ENCODE measurements at places on chromosomes 4 and X.

DNA sequence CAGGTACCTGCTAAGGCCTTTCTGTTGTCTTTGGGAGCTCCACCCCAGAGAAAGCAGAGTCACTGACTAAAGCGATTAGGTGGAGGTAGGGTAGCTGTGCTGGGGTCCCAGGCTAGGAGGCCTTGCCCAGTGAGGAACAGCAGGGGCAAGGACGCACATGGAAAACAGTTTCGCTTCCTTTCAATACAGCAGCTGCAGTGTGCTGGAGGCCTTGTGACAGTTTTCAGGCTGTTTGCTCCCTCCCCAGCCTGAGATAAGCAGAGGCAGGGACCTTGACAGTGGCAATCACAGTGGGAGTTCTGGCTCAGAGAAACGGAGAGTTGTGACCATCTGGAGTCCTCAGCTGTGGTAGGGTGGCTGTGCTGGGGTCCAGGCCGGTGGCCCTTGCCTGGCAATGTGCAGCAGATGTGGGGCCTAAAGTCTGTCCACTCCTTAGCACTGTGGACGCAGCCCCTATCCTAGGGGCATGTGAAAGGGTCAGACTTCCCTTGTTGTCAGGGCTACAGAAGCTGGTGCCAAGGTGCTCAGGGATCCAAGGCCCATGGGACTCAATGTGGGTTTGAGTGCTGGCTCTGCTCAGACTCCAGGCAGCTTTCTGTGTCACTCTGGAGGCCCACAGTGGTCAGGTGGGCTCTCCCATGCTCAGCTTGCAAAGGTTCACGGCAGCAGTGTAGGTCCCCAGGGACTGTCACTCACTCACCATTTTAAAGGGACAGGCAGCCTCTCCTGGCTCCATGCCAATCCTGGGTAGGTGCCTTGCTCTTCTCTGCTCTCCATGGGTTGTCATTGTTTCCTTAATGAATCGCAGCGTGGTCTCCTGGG, 534.9 kb upstream of the FMR1 start:
- no peak for DNase-seq

GRCh38 chr4:71553605-71554004, 214.8 kb downstream of the SLC4A4 start:
- DNase-seq: no peak

DNA sequence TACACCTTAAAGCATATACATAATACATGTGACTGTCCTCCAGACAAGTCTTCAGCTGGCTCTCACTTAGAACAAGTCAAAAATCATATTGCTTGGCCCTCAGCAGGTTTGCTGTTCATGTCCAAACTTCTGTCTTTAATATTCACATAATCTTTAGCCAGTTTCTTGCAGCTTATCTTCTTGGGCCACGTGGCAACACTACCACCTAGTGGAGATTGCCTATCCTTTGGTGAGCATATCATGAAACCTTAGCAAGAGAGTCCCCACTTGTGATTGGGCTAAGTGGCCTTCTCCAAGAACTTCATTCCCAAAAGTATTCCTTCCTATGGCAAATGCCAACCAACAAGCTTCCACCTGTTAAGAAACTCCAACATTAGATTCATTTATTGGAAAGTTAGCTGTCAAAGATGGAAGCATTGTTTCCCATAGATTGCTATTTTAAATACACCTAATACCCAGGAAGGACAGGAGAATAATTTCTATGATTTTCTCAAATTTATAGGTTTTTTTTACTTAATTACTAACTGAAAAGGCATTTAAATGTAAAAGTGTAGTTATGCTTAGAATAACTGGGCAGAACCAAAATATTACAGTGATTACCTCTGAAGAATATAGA, 231.9 kb upstream of the INTU start:
- no peak for DNase-seq

GRCh38 chr4:95105112-95105511, 347.4 kb downstream of the BMPR1B start:
- no peak for DNase-seq

- no peak for DNase-seq
Observed at GRCh38 chrX:14220386-14220944, 190.8 kb upstream of the GEMIN8 start.

DNA sequence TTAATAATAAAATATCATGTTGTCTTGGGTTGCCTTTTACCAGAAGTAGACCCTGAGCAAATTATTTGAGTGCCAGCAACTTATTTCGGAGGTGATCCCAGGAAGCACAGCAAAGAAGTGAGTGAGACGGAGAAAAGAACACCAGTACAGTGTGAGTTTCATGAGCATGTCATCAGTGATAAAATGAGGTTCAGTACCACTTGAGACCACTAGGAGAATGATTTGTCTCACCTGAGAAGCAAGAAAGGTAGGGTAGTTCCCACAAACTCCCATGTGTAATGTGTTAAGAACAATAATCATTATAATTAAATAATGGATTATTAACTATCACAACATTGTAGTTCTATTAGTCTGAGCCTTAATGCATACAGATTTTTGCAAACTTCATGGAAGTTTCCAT, 112.8 kb upstream of the DMD start:
- DNase-seq: no peak

- no peak for DNase-seq
Observed at GRCh38 chrX:5979338-5979737, 249.3 kb downstream of the NLGN4X start.

DNA sequence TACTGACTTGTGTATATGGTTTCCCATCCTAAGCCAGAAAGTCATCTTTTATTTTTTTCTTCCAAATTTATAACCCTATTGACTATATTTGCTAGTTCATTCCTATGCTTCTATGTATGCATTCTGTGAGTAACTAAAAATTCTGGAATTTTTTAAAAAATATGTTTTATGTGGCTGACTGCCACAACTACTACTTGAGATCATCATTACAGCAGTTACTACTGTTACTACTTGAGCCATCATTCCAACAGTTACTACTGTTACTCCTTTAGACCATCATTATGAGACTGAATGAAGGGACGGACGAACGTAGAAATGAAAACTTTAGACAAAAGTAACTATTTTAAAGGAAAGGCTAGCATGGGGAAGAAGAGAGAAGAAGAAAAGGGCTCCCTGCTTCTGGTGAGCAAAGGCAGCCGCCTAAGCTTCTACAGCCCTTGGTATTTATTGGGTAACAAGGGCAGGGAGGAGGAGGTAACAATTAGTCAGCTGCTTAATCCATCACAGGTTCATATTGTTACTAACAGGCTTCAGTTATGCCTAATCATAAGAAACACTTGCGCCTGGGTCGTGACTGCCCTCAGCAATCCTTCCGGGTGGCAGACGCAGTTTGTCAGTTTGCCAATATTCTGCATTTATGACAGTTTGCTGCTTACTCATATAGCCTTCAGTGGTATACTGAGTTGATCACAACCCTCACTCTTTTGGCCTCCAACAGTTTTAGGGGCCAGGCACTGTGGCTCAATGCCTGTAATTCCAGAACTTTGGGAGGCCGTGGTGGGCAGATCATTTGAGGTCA, 80.4 kb downstream of the PDLIM5 start:
- DNase-seq: no peak

- no peak for DNase-seq
Observed at GRCh38 chrX:130057209-130057608, 53.1 kb downstream of the ELF4 start.
